ENCODE measurements at places on chromosomes 2 and 18. TPM values are rescaled to one million over a fixed set of nuclear protein-coding genes. Genes with fewer than 3 reads are reported as not detected.
A peak's percentile ranks its signal among the peaks of the same experiment; 100 is the strongest.

Gene CWC22
- 21.5 TPM for total RNA-seq

DNA sequence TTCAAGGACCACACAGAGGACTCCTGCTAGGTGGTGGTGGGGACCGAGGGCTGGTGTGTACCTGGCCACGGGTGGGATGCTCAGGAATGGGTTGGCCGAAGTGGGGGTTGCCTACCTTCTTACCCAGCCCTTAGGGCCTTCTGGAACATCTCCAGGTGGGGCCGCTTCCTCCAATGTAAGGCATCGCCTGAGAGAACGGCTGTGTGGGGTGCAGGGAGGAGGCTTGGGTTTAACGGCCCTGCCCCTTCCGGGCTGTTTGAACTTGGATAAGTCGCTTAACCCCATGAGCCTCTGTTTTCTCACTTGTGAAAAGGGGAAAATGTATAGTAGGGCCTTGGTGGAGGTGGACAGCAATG lies 35.0 kb downstream of the EMILIN2 start:
- DNase-seq = no peak

DNA sequence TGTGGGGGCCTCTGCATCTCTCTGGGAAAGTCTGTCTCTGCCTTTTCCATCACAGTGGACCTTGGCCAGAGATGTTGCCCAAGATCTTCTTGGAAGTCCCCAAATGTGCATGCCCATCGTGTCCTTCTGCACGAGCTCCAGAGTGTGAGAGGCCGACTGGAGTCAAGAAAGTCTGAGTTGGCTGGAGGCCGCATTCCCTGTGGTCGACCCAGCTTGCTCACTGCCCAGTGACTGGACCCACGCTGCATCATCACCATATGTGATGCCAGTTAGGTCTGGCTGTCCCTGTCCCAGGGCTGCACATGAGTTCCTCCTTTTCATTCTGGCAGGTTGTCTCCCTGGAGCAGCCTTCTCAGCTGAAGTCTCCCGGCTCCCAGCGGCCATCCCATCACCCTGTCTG lies 93.8 kb downstream of the ARL4C start:
- no peak for DNase-seq

Gene PLEKHH2
- 13.3 TPM for total RNA-seq

Gene TEKT4
- total RNA-seq = not detected

DNA sequence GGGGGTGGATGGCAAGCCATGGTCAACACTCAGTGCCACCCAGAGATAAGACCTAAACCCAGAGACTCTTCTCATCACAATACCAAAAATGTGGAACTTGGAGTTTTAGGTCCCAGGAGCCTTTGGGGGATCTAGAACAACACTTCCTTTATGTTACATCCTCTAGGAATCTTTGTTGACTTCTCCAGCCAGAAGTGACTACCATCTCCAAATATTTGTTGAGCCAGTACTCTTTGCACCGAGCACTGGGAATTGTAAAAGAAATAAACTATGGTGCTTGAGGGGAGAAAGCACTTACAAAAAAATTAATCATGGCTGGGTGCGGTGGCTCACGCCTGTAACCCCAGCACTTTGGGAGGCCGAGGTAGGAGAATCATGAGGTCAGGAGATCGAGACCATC lies 120.0 kb upstream of the TMEM200C start:
- no peak for DNase-seq

GRCh38 chr2:108562274-108562673 lies 28.0 kb downstream of the LIMS1 start:
- no peak for DNase-seq

Gene FSHR
- 0.60 TPM for total RNA-seq

- peak; percentile 93 for DNase-seq
These were observed 11.1 kb upstream of the SCG2 start for GRCh38 chr2:223613017-223613950.

GRCh38 chr2:122635686-122636085 lies 880.2 kb downstream of the TSN start:
- no peak for DNase-seq

DNA sequence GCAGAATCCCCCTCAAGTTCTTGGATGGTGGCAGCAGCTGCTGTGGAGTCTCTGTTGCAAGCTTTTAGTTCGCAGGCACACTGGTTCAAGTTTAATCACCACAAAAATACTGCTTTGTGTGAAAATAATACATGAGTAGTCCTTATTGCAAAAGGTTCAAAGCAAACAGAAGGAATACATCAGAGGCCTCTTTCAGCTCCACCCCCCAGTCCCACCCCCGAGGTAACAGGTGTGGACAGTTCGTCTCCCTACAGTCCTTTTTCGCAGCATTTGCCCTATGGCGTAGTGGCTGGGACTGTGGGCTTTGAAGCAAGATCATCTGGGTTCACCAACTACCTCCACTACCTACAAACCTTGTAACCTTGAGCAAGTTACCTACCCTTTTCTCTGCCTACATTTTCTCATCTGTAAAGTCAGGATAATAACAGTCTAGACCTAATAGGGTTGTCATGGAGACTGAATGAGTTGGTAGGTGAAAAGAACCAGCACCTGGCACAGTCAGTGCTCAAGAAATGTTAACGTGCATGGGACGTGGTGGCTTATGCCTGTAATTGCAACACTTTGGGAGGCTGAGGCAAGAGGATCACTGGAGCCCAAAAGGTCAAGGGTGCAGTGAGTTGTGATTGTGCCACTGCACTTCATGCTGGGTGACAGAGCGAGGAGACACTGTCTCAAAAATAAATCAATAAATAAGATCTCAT lies 61.7 kb downstream of the TCF7L1 start:
- no peak for DNase-seq

Gene CCDC68
- total RNA-seq = 7.3 TPM

- DNase-seq = peak; percentile 13
These were observed at the start of gene SCN2A for GRCh38 chr2:165239230-165239629. Gene SCN2A (plus strand): TSS chr2:165239414. CDS start chr2:165295824, 56,410 bp downstream.

- no peak for DNase-seq
These were observed 25.9 kb downstream of the GKN2 start for GRCh38 chr2:68926796-68927195.

DNA sequence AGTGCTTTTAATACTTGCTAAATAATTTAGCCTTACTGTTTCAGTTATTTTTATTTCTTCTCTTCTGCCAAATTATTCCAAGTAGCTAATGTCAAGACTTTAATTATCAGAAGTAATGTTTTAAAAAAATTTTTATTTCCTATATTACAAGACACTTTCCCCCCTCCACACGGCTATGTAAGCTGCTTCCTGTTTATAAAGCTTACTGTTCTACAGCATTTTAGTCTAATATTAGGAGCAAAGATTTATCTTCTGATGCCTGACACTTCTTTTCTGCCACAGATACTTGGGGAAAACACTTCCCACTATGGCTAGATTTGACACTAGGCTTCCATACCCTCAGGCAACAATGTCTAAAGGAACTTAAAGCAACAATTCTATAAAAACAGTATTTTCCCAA lies 62.3 kb downstream of the ROCK1 start:
- DNase-seq = no peak

Gene CYTIP
- 9.7 TPM for total RNA-seq

DNA sequence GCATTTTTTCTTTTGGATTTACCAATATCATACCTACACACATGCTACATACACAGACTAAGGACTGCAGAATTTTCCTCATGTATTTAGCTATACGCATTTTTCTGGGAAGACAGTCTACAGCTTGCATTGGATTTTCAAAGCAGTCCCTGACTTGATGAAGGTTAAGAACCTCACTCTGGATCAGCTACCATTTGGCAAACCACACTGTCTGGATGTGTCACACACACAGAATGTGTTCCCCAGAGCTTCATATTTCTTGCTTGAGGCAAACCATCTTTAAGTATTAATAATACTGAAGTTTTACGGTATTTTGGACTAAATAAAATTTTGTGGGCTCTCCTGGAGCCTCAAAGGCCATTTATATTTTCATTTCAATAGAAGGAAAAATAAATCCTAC lies 102.3 kb downstream of the TCF4 start:
- DNase-seq = no peak

DNA sequence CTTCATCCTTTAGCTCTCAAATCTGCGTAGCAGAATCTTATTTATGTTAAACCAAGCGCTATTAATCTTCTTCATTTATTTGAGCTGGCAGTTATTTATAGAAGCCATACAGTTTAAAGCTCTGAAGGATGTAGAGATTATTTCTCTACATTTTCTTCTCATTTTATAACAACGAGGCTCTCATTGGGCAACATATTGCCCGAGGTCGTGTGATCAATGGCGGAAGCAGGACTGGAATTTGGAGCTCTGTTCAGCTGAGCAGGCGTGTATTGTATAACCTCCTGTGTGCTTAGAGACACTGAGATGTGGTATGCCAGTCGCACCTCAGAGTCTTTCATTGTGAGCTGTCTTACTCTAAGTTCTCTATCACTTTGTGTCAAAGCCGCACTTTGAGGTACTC lies 17.5 kb upstream of the DRC1 start:
- DNase-seq = no peak

DNA sequence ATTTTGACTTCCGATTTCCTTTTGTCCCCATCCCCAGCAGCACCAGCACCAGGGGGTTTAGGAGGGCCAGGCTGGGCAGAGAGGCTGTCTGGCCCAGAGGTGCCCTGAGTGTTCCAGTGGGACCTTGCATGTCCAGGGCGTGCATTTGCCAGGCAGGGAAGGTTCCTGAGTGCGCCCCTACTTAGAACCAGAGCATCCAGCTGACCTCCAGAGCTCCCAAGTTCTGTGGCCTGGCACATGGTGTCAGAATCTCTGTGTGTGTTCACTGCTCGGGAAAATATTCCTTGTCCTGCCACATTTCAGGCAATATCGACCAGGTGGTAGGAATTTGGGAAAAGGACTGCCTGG lies 5.5 kb downstream of the SIX3 start:
- DNase-seq = no peak

DNA sequence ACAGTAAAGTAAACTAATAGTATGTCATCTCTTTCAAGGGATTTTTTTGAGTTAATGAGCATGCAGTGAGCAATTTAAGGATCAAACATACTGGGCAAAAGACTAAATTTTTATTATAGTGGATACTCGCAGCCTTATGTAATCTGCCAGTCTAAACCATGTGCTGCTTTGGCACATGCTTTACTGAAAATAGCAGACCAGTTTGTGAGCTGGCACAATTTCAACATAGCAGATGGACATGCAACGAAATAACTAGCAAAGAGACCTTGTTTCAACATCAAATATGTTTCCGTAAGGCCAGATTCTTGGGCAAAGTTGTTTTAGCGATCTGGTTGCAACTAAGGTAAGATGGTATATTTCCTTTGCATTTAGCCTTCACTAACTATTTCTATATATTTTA lies 807.3 kb downstream of the NR4A2 start:
- no peak for DNase-seq

Gene ABCG8
- 2.7 TPM for total RNA-seq

- DNase-seq = no peak
These were observed 177.8 kb downstream of the BCL2 start for GRCh38 chr18:63141778-63142176.

GRCh38 chr18:77096936-77097886 lies 35.4 kb downstream of the MBP start:
- DNase-seq = no peak

DNA sequence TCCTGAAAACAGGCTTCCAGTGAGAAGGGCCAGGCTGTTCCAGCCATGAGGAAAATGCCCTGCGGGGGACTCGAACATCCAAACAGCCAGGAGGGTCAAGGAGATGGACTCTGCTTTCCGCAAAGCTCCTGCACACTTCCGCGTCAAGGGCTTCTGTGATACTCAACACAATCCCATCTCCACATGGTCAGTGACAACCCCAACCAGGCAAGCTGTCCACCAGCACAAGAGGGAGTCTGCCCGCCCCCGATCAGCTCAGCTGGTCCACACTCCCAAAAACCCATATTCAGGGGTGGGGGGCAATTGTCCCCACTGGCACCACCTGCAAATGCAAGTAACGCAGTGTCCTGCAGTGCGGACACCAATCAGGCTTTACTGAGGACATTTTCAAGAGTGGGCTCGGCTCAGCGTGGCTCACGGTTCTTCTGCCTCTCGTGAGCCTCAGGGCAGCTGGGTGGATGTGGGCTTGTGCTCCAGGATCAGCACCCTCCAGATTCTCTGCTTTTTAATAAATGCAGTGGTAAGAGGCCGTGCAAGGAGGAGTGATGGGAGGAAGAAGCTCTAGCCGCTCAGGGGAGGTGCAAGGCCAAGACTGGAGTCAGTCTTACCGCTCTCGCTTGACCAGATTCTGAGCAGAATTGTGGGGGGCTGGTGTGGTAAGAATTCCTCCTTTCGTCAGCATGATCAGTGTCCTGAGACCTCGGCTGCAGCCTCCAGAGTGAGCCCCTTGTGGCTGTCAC lies 19.5 kb upstream of the CIDEA start:
- no peak for DNase-seq

Gene FHL2
- 34.8 TPM for total RNA-seq

Gene RUFY4
- 0.27 TPM for total RNA-seq

GRCh38 chr2:211745295-211746097 lies 793.1 kb downstream of the ERBB4 start:
- peak; percentile 51 for DNase-seq

GRCh38 chr2:159322419-159322818 lies 35.9 kb upstream of the WDSUB1 start:
- no peak for DNase-seq

DNA sequence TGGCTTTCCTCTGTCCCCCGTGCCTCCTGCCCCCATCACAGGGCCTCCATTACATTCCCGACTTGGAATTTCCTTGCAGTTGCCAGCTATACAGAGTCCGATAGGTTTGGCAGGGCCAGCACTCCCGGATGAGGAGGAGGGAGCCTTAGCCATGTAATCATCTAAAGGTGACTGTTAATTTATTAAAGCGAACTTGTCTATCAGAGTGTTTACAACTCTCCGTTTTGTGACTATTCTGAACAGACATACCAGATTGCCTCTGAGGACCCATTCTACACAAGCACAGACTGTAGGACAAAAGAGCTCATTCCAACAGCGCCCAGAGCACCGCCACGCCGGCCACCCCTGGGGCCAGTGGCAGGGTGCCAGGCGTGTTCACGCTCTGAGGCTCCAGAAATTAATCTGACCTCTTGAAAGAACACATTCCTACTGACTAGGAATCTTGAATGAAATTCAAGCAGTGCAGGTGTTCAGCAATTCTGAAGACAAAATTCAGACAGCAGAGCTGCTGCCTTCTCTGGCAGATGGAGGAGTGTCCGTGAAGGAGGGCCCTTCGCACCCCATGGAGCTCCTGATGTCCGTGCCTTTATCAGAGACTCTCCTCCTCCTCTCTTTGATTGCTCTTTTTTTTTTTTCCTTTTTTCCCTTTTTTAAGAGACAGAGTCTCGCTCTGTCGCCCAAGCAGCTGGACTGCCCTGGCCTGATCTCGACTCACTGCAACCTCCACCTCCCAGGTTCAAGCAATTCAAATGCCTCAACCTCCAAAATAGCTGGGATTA lies 58.1 kb upstream of the RALBP1 start:
- no peak for DNase-seq

Gene ADD2
- total RNA-seq = 178 TPM

GRCh38 chr2:64165706-64166105 lies 21.5 kb upstream of the PELI1 start:
- no peak for DNase-seq

- DNase-seq = no peak
These were observed 16.6 kb downstream of the SERPINE2 start for GRCh38 chr2:224022486-224022885.

DNA sequence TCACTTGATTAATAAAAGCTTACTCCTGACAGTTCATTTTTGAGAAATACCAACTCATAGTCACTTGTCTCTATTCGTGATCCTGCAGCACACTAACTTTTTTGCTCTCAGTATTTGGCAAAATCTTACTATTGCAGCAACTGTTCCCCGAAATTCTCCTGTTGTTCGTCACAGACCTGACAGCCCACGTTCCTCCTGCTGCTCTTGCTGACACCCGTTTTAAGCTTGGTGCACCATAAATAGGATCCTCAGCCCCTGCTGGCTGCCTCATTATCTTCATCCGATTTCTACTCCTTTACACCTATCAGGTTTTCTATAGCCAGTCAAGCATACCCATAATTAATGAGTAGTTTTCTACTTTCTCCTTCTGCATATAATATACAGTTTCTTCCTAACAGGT lies 368.8 kb downstream of the PLCL1 start:
- peak; percentile 43 for DNase-seq
